ENCODE measurements at places on chromosomes 12 and 14.

GRCh38 chr12:14238221-14238792 lies 127.2 kb upstream of the ATF7IP start:
- peak; percentile 67 for DNase-seq

GRCh38 chr14:26605602-26606001 lies 7.8 kb upstream of the NOVA1 start:
- no peak for DNase-seq

DNA sequence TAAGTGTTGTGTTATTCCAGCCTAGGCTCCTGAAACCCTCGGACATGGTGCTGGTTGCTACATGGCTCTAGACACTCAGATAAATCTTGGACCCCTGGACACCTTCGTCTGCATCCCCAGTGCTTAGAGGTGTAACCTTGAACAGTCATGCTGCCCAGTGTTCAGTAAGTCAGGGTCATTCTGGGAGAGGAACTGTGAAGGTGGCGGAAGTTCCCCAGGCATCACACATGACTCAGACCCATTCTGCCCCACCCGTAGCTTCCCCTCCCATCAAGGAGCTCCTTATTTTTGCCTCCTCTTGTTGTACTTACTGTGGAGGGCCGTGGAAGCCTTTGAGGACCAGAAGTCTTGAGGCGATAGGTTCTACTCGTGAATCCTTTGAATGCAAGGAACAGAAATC lies 18.1 kb upstream of the SSPN start:
- no peak for DNase-seq

- DNase-seq, result no peak
Observed at GRCh38 chr12:109099431-109100020, 2.1 kb downstream of the UNG start.

GRCh38 chr14:50366115-50366514 lies 30.6 kb downstream of the CDKL1 start:
- peak; percentile 23 for DNase-seq

DNA sequence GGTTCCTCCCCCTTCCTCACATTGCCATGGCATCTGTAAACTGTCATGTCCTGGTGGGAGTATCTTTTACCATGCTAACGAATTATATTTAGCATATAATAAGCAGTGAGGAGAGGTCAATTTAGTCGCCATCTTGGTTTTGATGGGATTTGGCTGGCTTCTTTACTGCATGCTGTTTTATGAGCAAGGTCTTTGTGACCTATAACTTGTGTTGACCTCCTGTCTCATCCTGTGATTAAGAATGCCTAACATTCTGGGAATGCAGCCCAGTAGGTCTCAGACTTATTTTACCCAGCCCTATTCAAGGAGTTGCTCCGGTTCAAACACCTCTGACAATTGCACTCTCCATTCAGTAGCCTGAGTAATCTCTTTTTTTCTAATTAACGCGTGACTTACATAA lies 2.1 kb upstream of the EIF4B start:
- DNase-seq, result peak; percentile 31

GRCh38 chr14:101182476-101182875 lies 279.0 kb upstream of the RTL1 start:
- no peak for DNase-seq

GRCh38 chr12:74415633-74416032 lies 122.0 kb upstream of the ATXN7L3B start:
- peak; percentile 17 for DNase-seq

DNA sequence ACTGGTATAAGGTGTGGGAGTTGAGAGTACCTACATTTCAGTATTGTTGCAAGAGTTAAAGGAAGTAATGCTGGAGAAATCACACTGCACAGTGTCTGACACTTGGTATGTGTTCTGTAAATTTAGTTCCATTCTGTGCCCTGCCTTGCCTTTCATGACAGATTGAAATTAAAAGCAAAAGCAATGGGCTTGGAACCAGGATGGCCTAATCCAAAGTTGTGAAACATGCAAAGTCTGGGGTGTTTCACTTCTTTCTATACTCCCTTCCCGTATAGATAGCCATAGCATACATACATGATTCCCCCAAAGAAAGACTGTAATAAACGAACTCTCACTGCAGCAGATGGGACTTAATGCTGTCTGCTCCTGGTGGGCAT lies 281.1 kb downstream of the NRXN3 start:
- DNase-seq, result no peak

DNA sequence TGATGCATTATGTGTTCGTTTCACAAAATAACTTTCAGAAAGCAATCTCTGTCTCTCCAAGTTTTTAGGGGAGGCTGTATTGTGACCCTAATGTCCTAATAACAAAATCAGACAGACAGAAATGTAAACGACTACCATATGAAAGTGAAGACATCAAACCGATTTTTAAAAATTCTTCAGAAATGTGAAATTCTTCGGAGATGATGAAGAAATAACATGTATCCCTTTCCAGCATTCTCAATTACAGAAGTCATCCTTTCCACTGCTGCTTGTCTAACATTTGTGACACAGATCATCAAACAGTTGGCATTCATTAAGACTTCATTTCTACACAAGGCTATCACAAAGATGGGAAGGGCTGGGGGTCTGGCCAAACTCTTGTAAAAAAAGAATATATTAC lies 41.0 kb downstream of the DMAC2L start:
- DNase-seq, result no peak

DNA sequence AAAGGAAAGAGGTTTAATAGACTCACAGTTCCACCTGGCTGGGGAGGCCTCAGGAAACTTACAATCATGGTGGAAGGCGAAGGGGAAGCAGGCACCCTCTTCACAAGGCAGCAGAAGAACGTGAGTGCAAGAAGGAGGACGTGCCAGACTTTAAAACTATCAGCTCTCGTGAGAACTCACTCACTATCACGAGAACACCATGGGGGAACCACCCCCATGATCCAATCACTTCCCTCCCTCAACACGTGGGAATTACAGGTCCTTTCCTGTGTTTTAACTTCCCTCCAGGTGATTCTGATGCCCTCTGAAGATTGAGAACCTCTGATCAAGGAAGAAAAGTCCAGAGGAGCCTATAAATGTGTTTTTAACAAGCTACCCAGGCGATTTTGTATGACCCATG lies 358.7 kb downstream of the MED13L start:
- DNase-seq, result no peak

GRCh38 chr12:56014205-56014604 lies 6.6 kb upstream of the IKZF4 start:
- no peak for DNase-seq

DNA sequence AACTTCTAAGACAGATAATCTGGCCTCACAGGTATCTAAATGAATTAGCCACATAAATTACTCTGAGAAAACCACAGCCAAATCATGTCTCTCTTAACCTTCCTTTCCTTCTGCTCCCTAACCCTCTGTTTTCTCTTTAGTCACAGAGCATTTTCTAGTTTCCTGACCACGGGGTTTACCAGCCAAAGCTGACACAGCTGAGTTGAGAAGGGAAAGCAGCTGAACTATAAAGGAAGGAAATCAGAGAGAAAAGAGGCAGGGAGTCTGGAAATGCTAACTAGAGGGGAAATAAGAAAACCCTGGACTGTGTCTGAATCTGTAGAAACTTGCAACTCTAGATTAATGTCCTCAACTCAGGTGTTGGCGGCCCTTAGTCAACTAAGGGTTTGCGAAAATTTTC lies 24.4 kb downstream of the ANKS1B start:
- peak; percentile 24 for DNase-seq

DNA sequence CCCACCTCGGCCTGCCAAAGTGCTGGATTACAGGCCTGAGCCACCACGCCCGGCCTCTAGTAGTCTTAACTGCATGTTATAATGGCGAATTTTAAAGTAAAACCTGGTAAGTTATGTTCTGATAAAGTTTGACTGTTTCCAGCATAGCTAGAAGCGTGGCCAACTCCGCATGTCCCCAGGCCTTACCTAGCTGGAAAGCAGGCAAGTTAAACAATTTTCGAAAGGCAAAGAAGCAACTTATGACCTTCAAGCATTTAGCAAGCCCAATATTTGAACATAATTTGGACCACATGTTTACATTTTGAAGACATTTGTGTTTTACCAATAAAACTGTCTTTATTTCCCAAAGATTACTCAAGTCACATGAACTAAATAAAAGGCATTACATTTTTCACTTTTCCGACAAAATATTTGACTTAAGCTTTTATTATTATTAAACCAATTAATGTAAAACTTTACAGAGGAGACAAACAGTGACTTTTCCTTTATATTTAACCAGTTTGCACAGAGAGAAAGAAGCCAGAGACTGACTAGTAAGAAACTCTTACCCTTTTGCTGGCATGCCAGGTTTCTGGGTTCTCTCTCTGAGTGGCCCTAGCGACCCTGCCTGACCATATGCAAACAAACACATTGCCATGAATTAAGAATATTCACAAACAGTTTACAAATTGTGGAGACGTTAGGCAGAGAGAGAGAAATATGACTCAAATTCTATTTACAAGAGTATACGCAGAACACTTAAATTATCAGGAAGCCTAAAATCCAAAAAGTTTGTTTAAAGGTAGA lies 106.3 kb downstream of the RIN3 start:
- no peak for DNase-seq

DNA sequence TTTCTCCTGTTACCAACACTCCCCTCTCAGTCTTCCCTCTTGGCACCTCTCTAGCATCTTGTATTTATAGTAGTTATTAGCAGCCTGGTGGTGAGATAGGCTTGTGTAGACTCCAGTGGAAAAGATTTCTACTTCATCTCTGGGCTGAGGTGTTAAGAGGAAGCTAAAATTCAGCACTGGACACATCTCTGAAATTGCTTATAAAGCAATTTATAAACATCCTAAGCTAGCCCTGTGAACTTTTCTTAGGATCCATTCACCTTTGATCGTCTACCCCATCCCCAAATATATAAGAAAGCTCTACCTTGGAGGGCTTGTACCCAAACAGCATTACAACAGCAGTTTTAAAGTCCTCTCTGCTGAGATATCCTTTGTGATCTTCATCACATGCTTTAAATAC lies 928 bp downstream of the EFCAB11 start:
- no peak for DNase-seq

DNA sequence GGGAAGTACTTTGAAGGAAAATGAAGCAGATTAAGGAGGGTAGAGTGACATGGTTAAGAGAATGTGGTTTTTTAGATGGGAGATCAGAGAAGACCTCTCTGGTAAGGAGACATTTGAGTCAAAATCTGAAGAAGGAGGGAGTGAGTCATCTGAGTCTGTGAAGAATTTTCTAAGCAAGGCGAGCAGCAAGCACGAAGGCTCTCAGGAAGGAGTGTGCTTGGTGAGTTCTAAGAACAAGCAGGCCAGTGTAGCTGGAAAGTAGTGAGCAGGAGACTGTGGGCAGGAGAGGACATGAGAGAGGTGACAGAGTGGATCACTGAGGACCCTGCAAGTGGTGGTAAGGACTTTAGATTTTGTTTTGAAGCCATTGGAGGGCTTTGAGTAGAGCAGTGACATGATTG lies 76.3 kb upstream of the FUT8 start:
- peak; percentile 62 for DNase-seq

DNA sequence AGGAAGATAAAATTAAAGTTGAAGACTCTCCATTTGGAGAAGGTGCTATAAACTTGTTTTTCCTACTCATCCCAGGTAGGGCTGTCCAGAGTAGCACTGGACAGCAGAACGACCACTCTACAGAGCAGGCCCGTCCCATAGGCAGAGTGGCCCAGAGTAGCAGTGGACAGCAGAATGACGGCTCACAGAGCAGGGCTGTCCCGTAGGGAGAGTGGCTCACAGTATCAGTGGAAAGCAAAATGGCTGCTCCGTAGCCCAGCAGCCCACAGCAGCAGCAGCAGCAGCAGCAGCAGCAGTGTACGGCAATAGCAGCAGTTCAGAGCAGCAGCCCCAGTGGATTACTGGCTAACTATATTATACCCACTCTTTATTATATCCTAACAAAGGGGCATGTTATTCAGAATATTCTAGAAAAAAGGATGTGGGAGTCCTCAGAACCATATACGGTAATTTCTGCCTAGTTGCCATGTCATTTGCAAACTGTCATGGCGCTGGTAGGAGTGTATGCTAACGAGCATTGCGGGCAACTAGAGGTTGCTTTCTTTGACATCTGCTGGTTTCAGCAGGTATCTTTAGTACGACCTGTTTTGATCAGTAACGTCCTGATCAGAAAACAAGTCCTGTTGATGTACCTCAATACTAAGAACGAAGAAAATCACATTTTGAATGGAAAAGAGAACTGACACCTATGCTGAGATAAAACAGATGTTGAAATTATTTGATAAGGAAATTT lies 567.3 kb downstream of the SLC16A7 start:
- DNase-seq, result no peak

DNA sequence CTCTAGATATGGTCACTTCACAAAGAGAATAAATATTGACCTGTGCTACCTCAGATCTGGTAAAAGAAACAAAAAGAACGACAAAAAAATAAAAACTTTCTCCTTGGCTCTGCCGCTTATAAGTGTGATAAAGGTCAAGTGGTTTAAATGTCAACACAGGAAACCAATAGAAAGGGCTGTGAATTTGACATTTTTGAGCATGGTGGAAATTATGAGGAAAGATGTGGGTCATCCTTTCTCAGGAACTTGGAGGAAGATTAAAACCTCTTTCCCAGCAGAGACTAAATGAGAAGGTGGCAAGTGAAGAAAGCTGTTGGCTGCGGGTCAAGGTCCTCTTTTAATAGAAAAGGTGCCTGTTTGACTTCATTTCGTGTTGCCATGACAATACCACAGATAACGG lies 28.2 kb downstream of the TESPA1 start:
- no peak for DNase-seq

DNA sequence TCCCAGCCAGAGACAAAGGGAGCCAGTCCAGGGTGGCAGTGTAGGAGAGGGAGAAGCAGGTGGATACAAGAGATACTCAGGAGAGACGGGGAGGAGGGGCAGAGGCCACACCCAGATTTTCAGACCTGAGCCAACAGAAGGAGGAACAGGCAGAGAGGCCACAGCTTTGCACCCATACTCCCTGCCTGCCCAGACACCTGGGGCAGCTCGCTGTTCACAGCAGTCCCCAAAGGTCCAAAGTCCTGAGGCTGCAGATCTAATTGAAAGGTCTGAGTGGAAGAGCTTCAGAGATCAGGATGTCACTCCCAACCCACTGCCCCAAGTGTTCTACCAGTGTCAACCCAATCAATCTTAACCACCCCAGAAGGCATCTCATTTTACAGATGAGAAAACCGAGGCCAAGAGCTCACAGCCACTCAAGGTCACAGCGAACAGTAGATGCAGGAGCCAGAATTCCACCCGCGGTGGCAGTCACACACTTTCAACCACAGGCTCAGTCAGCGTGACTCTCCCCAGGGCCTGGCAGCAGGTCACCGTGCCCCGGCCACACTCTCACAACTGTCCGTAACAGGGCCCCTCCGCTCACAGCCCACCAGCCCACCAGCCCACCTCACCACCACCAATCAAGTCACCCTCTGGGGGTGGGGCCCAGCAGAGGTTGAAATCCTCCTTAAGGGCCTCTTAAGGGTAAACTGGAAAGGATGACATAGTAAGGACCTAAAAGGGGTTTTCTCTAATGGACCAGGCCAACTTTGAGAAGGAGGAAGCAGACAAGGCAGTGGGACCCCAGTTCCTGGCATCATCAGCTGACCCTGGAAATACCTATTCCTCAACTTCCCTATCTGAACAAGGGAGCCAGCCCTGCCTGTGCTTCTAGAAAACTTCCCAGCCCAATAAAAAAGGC lies 33.3 kb downstream of the ACTN1 start:
- DNase-seq, result no peak

- no peak for DNase-seq
Observed at GRCh38 chr14:79383475-79383874, 827.8 kb downstream of the DIO2 start.

GRCh38 chr12:51911307-51911706 lies 4.0 kb downstream of the ACVRL1 start:
- no peak for DNase-seq
